Endodermal cell (in vitro differentiated cells): ENCODE measurements at places on chromosomes 1 and 21. TPM values are rescaled to one million over a fixed set of nuclear protein-coding genes. Genes with fewer than 3 reads are reported as not detected.
A peak's percentile ranks its signal among the peaks of the same experiment; 100 is the strongest.

SPRR2G gene
- not detected in 3 replicates for total RNA-seq

- H3K27me3 ChIP-seq: no peaks in the 10 kb centered on the region
- DNase-seq: no peak
- H3K4me1 ChIP-seq: peaks cover 31% of the 10 kb centered on the region
Measured at GRCh38 chr21:38989745-38990423, 184.2 kb downstream of the ETS2 start.

DNA sequence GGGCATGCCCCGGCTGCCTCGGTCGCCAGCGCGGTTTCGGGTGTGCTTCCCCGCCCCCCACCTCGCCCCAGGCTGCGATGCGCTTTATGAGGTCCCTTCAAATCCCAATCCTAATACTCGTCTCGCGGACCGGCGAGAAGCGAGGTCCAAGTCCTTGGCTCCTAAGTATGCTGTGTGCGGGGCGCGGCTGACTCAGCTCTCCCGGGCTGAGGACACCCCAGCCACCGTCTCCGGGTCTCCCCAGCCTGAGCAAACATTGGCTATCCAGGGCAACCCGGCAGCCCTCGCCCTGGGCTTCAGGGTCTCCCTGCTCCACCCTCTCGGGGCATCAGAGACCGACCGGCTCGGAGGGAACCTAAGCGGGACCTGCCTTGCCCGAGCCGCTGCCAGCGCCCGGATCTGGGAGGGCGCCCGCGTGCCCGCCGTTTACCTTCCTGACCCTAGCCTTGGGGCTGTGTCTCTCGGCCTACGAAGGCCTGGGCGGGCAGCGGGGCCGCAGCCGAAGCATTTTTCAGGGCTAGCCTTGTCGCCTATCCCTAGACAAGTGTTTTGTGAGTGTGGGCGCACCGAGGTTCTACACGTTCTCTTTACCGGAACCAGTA lies 1.2 kb downstream of the ITPKB start:
- H3K4me1 ChIP-seq: peaks cover 19% of the 10 kb centered on the region
- no peaks in the 10 kb centered on the region for H3K27me3 ChIP-seq
- H3K27ac ChIP-seq: no peak overlapping the region
- H3K4me3 ChIP-seq: peak overlapping the region; percentile 94
- peaks cover 34% of the 10 kb centered on the region for H3K36me3 ChIP-seq

GRCh38 chr1:55129194-55129728 lies 85.9 kb downstream of the USP24 start:
- peaks cover 83% of the 10 kb centered on the region for H3K36me3 ChIP-seq
- no peaks in the 10 kb centered on the region for H3K27me3 ChIP-seq
- H3K4me1 ChIP-seq: no peaks in the 10 kb centered on the region
- H3K27ac ChIP-seq: no peak overlapping the region
- DNase-seq: no peak

GRCh38 chr21:35026617-35027562 lies 22.2 kb downstream of the RUNX1 start:
- no peaks in the 10 kb centered on the region for H3K4me1 ChIP-seq
- H3K36me3 ChIP-seq: no peaks in the 10 kb centered on the region
- no peak overlapping the region for H3K27ac ChIP-seq
- H3K27me3 ChIP-seq: peaks cover 36% of the 10 kb centered on the region
- peak; percentile 74 for DNase-seq
- H3K4me3 ChIP-seq: no peak overlapping the region

BTG2 gene
- 54.6 to 72.5 TPM (median 56.3 TPM) in 3 replicates for total RNA-seq

DNA sequence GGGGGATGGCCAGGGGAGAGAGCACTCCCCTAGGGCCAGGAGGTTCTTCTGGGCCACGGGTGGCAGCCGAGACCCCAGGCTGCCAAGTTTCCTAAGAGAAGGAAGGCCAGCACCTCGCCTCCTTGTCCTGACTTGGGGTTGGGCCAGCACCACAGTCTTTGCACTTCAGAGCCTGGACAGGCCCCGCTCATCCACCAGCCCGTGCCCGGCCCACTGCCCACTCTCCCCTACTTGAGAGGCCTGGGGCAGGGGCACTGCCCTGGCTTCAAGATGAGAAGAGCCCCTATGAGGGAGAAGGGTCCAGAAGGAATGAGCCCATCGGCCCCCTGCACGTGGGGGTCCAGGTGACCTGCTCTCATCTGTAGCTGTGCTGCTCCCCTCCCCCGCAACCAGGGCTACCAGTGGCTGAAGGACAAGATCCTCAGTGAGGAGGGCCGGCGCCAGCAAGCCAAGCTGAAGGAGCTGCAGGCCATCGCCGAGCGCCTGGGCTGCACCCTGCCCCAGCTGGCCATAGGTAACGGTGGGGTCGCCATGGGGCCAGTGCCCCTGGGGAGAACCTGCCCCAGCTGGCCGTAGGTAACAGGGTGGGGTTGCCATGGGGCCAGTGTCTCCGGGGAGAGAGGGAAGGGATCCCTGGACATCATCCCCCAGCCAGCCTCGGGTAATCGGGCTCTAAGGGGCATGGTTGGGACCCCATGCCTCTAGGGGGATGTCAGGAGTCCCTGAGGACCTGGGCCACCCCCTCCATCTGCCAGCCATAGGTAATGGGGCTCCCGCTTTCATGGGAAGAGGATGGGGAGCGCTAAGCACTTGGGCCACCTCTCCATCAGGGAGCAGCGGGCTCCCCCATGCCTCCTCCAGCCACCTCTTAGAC lies 50.8 kb downstream of the KCNAB2 start:
- DNase-seq: no peak
- no peaks in the 10 kb centered on the region for H3K4me1 ChIP-seq
- no peaks in the 10 kb centered on the region for H3K36me3 ChIP-seq
- H3K27ac ChIP-seq: no peak overlapping the region

DNA sequence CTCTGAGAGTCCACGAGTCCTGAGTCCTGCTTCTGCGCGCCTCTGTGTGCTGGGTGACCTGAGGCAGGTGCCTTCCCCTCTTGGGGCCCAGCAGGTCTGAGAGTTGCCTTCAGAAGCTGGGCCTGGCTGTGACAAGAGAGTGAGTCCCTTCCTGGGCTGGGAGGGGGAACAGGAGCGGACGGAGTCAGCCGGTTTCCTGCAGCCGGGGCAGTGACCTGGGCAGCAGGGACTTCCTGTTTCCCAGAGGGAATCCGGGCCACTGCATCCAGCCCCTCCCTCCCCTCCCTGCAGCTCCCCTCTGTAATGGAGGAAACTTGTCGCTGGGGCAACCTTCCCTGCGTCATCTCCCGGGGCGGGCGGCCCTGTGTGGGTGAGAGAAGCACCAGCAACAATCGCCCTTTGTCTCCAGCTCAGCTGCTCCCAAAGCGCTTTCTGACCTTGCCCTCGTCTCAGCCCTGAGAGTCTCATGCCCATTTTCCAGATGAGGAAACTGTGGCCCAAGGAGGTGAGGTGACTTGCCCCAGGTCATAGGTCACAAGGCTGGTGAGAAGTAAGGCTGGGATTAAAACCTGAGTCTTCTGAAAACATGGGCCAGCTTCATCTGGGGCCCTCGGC lies 61.1 kb downstream of the SDC3 start:
- peak overlapping the region; percentile 51 for H3K27ac ChIP-seq
- H3K36me3 ChIP-seq: no peaks in the 10 kb centered on the region
- peaks cover 6% of the 10 kb centered on the region for H3K4me1 ChIP-seq
- no peak overlapping the region for H3K4me3 ChIP-seq
- peak; percentile 85 for DNase-seq

RNF223 gene
- total RNA-seq: not detected in 3 replicates
